ENCODE measurements at places on chromosomes 7 and 10.

- DNase-seq, result no peak
Observed at GRCh38 chr7:35250941-35251340, 3.0 kb downstream of the TBX20 start.

DNA sequence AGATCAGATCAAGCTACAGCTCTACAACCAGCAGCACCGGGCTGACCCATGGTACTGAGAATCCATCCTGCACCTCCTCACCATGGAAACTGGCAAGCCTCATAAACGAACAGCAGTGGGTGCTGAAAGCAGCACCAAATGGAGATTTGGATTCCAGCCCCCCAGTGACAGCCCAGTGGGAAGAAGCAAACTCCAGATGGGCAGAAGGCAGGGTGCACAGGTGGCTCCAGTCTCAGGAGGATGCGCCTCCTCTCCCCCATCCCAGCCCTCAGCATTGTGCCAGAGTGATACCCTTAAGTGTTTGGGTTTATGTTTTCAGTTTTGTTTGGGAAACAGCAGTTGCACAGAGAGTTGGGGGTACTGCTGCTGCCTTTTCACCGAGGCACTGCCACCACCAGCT is 20.6 kb upstream of the SMO start:
- no peak for DNase-seq

DNA sequence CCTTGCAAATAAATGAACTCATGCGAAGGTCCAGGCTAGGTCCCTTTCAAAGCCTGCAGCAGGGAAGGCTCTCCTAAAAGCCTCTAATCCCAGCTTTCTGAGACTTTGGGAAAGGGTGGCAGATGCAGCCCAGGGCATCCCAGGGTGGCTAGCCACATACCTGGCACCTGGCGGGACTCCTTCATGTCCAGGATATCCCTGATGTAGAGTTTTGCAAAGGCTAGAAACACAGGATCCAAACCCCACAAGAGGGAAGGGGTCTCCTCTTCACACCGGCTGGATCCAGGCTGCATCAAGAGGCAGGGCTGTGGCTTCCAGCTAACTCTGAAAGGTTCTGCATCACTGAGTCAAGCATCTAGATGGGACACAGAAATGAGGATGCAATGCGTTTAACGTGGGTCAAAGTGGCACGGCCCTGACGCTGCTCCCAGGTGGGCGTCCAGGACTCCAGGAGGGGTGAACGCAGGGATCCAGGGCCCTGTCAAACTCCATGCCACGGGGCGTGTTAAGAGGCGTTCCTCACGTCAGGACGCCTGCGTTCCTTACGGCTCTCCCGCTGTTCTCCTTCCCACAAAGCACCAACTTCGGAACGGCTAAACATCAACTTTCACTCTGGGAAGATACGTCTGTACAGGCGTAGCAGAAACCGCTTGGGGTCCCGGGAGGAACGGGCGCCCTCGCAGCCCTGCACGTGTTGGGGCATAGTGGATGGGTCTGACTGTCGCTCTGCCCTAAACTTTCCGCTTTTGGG is 507 bp downstream of the STN1 start:
- DNase-seq, result no peak

DNA sequence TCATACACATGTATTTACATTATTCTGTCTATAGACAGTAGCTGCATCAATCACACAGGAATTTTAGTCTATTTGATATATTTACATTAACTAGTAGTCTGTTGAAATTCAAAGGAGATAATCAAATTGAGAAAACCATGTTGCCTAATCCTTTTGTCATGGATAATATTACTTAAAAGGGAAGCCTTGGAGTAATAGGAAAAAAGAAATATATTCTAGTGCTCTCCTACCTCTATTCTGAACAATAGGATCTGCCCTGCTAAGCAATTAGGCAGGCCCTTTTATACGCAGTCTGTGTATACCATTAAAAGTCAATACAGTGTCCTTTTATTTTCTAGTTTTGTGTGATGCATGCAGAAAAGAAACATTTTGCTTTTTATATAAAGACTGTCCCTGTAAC is 24.5 kb downstream of the UMAD1 start:
- DNase-seq, result no peak

GRCh38 chr7:2814946-2815874 is 28.9 kb downstream of the GNA12 start:
- DNase-seq, result no peak

DNA sequence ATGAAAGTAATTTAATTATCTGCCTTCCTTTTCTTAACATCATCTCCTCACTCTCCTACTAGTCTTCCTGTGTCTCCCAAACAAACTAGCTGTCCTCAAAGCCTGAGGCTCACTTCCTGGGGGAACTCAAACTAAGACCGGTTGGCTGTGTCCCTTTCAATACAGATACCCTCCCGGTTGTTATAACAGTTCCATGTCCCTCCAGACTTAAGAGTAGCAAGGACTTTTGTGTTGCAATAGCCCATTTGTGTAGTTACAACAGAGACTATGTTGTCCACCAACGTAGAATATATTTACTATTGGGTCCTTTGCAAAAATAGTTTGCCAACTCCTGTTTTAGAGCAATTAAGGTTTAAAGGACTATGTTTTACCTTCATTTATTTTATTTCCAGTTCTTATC is 8.6 kb upstream of the TARP start:
- no peak for DNase-seq

DNA sequence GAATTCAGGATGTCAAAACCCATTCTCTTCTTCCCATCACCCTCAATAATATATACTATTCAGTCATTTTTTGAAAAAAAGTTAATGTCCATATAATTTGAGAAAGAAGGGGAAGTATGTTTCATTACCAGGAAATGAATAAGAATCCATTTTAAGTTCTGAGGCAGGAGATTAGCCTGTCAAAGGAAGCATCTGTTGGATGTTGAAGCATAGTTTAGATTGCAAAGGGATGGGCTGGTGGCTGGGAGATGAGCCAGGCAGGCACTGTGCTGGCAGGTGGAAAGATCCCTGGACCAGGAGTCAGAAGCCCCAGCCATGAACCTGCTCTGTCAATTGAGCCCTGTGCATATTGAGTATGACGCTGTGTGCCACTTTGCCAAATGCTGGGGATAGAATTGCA is 48.4 kb upstream of the CRTAC1 start:
- no peak for DNase-seq

DNA sequence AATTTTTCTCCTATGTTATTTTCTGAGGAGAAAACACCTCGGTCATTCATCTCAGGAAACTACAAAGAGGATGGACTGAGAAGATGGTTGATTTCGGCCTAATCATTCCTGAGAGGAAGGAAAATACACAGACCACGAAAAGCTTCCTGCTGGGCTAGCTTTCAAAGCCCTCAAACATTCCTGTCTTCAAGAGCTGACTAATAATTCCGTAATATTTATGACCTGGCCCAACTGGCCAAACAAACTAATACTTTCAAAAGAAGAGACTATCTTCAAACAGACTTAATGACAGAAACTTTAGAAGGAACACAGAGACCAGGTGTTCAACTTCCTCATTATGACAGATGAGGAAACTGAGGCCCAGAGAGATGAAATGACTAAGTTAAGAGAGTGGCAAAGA is 215.1 kb upstream of the FRMD4A start:
- DNase-seq, result no peak

- DNase-seq, result no peak
Observed at GRCh38 chr10:107434201-107434600, 269.7 kb upstream of the SORCS1 start.

DNA sequence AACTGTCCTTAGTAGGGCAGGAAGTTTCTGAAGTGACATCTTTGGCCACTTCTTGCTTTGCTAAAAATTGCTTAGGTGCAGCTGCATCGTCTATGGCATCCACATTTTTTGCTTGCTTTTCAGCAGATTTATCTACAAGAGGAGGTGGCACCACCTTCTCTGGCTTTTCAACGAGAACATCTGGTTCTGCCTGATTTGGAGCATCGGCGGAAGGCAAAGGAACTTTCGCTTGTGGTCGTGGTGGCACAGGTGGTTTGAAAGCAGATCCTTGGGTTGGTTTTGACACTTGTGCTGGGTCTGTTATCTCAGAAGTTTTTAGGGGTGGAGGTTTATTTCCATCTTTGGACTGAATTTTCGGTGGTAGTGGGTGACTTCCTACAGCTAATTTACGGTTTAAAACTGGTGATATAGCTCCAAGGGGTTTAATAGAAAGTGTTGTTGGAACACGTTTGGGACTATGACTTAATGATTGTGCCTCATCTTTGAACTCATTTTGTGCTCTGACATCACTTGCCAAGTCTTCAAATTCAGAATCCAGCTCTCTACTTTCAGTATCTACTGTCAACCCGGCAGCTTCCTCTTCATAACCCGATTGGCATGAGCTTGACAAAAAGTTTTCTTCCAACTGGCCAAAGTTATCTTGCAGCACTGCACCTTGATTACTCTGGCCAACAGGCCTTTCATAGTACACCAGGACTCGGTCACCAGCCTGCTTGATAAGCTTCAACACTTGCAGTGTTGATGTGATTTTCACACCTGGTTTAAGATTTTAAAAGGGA is 44.0 kb downstream of the SLC18A2 start:
- no peak for DNase-seq

GRCh38 chr7:867406-868188 is 8.8 kb upstream of the GET4 start:
- no peak for DNase-seq

DNA sequence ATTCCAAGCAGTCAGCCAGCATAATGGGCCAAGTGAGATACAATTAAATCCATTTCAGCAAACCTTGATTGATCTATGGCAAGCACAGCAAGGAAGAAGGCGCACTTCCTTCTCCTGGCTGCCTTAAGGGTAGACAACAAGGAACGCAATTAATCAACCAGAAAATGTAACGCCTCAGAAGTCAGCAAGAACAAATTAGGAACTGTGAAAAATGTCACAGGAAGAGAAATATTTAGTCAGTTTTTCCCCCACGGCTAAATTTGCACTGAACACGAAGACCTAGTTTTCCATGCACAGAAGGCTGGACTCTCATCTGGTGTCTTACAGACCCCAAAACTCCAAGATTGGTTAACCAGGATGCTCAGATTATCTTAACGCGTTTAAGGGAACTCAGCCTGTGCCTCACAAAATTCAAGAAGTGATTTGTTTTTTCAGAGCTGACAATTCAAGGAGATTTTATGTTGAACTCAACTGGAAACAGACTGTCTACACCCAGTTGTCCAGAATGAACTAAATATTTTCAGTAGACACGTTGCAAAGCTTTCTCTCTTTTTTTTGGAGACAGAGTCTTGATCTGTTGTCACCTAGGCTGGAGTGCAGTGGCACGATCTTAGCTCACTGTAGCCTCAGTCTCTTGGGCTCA is 14.2 kb downstream of the SNX8 start:
- DNase-seq, result no peak

DNA sequence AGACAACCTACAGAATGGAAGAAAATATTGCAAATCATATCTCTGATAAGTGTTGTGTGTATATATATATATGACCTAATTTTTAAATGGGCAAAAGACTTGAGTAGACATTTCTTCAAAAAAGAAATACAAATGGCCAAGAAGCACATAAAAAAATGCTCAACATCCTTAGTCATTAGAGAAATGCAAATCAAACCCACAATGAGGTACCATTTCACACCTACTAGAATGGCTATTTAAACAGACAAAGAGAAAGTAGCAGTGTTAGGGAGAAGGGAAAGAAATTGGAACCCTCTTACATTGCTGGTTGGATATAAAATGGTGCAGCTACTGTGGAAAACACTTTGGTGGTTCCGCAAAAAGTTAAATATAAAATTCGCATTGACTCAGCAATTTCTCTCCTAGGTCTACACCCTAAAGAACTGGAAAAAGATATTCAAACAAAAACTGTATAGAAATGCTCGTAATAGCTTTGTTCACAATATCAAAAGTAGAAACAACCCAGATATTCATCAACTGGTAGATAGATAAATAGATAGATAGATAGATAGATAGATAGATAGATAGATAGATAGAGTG is 16.3 kb downstream of the ACSL5 start:
- DNase-seq, result no peak

DNA sequence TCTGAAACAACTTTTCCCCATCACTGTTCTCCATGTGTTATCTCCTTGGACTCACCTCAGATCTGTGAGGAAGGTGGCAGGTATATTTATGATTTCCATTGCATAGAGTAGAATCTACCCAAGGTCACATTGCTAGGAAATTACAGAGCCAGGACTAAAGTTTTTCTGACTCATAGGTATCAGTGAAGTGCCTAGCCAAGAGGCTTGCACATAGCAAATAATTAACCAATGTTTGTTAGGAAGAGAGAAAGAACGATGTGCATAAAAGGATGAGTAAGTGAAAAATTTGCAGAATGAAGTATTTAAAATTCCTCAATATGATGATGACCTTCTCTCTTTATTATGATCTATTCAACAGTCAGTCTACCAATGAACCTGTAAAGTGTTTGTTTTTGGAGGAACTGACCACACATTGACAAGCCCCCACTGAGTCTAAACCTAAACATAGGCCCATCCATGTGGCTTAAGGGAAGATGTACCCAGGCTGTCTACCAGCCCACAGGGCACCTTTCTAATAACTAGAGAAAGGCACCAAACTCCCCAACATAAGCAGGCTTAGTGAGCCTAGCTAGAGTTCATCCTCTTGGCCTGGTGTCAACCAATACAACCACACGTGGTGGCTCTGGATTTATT is 252.9 kb upstream of the ZMIZ1 start:
- DNase-seq, result no peak

DNA sequence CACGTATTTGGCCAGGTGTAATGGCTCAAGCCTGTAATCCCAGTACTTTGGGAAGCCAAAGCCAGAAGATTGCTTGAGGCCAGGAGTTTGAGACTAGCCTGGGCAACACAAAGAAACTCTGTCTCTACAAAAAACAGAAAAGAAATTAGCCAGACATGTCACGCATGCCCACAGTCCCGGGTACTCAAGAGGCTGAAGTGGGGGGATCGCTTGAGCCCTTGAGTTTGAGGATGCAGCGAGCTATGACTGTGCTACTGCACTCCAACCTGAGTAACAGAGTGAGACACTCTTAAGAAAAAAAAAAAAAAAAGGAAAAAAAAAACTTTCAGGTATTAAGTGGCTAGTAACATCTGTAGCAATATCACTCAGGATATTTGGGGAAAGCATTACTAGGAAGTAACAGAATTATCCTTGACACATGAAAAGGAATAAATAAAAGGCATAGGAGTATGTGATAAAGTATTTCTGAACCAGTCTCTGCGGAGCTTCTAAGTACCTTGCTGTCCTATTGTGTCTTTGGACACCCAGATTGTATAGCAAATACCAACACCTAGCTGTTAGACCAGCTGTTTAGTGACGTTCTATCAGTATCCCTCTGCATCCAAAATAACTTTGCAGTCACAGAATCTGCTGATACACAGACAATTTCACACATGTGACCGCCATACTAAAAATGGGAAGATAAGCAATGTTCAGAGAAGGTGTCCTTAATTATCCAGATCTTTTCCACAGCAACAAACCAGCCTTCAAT is 74.4 kb downstream of the CYTH3 start:
- DNase-seq, result no peak

GRCh38 chr7:39547336-39547735 is 18.9 kb upstream of the YAE1 start:
- no peak for DNase-seq

DNA sequence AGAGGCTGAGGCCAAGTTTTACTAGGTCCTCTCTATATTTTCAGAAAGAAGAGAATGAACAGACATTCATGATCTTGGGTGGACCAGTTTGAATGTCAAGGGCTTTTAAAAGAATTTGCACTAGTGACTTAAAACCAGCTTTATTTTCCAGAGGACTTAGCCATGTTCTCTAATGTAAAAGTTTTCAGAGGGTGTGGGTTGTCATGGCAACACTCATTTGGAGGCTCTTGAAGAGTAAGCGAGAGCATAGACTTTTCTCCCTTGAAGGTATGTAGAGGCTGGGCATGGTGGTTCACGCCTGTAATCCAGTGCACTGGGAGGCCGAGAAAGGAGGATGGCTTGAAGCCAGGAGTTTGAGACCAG is 61.1 kb downstream of the GATA3 start:
- no peak for DNase-seq

GRCh38 chr10:114821915-114822443 is 399 bp downstream of the FHIP2A start:
- DNase-seq, result no peak

Measured in NCI-H2107 (cell line).